ENCODE measurements at places on chromosomes 4 and X. TPM values are rescaled to one million over a fixed set of nuclear protein-coding genes. Genes with fewer than 3 reads are reported as not detected.

DNA sequence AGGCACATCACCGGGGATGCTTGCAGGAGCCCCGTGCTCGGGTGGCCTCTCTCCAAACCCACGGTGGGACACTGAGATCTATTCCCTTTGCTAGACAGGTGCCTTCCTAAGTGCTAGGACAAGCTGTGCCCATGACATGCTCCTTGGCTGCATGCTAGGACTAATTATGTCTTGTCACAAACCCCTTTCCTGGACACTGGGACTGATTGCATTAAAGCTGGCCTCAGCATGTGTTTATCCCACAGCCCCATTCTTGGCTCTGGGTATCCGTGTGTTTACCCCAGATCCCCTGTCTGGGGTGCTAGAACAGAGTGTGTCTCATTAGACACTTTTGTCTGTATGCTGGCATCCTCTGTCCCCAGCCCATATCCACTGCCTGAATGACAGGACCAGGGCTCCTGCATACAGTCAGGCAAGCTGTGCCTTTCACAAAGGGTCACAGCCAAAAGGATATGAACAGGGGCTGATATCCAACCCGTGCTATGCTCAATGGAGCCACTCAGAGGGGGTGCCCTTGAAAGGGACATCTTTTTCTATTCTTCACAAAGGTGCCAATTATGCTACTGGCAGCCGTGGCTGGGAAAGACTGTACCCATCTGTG, 9.2 kb upstream of the IQSEC2 start:
- no peaks in the 10 kb centered on the region for H3K36me3 ChIP-seq
- H3K4me1 ChIP-seq: peaks cover 14% of the 10 kb centered on the region
- no peak for DNase-seq
- no peak overlapping the region for H3K4me3 ChIP-seq
- H3K27me3 ChIP-seq: no peaks in the 10 kb centered on the region

- no peaks in the 10 kb centered on the region for H3K27me3 ChIP-seq
- H3K27ac ChIP-seq: no peak overlapping the region
- no peak for DNase-seq
- no peak overlapping the region for H3K4me3 ChIP-seq
These were observed 365.7 kb downstream of the PPP3CA start for GRCh38 chr4:100981447-100982204.

GRCh38 chr4:176052744-176053143, 12.9 kb upstream of the WDR17 start:
- H3K27me3 ChIP-seq: no peaks in the 10 kb centered on the region
- no peak for DNase-seq
- H3K27ac ChIP-seq: no peak overlapping the region
- no peaks in the 10 kb centered on the region for H3K4me1 ChIP-seq

DNA sequence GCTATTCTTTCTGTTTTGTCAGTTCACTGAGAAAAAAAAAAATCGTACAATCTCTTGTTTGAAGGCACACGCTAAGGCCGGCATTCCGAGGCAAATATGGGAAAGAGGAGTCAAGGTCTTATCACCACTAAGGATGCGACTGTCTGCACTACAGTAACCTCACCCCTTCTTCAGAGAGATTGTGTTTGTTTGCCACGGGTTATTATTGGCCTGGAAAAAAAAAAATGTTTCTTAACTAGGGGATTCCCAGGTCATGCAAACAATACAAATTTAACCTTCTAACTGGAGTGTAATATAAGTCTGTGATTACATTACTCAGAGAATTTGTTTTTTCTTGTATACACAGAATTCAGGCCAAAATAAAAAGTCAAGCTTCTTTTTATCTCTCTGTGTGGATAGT, 168.3 kb downstream of the TMA16 start:
- H3K36me3 ChIP-seq: no peaks in the 10 kb centered on the region
- no peak overlapping the region for H3K4me3 ChIP-seq
- H3K4me1 ChIP-seq: peaks cover 36% of the 10 kb centered on the region
- H3K27ac ChIP-seq: no peak overlapping the region

GRCh38 chr4:73606465-73606974, 13.7 kb downstream of the RASSF6 start:
- no peak overlapping the region for H3K27ac ChIP-seq
- peaks cover 4% of the 10 kb centered on the region for H3K27me3 ChIP-seq
- no peaks in the 10 kb centered on the region for H3K36me3 ChIP-seq
- no peak for DNase-seq
- H3K4me1 ChIP-seq: peaks cover 5% of the 10 kb centered on the region
- peak overlapping the region; percentile 5 for H3K4me3 ChIP-seq

CDKL2 gene
- total RNA-seq: 0.30 TPM

DNA sequence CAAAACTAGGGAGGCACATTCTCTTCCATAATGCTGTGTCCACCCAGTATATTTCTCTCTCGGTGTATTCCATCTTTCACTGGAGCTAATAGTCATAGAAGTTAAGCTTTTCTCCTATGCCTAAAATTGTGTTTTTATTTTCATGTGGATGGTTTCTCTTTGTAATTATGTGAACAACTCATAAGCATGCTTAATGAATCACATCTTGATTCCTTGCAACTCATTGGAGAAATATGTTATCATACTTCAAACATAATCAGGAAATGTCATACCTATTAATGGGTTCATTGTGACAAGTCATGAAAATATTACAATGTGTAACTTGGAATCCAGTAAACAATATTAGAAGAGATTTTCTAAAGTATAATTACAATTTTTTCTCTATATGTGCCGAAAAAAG, 186.3 kb downstream of the SLC7A11 start:
- DNase-seq: no peak
- H3K27me3 ChIP-seq: no peaks in the 10 kb centered on the region
- H3K4me3 ChIP-seq: no peak overlapping the region
- H3K36me3 ChIP-seq: no peaks in the 10 kb centered on the region

TMPRSS11F gene
- not detected for total RNA-seq

DNA sequence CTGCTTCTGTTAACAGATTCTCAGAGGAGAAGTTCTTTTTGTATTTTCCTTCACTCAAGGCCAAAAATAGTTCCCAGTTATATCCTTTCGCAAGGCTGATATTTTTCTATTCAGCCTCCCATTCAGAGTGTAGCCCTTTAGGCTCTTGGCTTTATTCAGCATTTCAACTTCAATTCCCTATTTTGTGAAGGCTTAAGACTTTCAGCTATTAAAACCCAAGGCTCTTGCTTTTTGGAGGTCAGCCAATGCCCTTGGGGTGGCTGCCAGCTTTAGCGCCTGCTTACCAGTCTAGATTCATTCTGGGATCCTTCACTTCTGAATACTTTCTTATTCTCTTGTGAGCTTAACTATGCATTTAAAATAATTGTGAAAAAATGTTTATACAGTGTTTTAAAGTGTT, 57.3 kb upstream of the ADGRA3 start:
- H3K27ac ChIP-seq: no peak overlapping the region
- H3K36me3 ChIP-seq: no peaks in the 10 kb centered on the region
- DNase-seq: no peak
- H3K27me3 ChIP-seq: no peaks in the 10 kb centered on the region
